ENCODE measurements at places on chromosomes 1 and 21. TPM values are rescaled to one million over a fixed set of nuclear protein-coding genes. Genes with fewer than 3 reads are reported as not detected.

- no peak for DNase-seq
Measured at GRCh38 chr21:28834335-28835238, 158.1 kb downstream of the LTN1 start.

- no peak for DNase-seq
Measured at GRCh38 chr1:4133297-4133938, 233.3 kb upstream of the C1orf174 start.

DNA sequence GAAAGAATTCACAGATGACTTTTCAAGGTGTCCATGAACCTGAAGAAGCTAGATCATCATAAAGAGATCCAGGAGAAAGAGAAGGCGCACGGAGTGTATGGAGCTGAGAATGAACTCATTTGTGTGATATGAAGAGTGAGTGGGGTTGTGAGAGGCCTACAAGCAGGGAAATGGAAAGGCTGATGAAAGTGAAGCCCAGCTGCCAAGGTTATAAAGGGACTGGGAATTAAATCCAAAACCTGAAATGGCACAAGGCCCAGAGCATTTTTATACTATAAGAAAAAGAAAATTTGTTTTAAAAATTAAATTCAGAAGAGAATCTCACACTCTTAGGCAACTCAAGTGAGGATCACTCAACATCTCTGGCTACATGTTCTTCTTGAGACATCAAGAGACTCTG is 43.4 kb downstream of the HSD3B1 start:
- DNase-seq = no peak

RGS4 gene
- not detected for total RNA-seq

ZMYND12 gene
- total RNA-seq = 0.21 TPM

LAMTOR2 gene
- 130 TPM for total RNA-seq

GRCh38 chr1:47590523-47591225 is 152.8 kb downstream of the FOXD2 start:
- DNase-seq = no peak

- peak; percentile 75 for DNase-seq
Measured at GRCh38 chr1:197924516-197925123, 7.4 kb downstream of the LHX9 start.

- DNase-seq = no peak
Measured at GRCh38 chr1:89710498-89711139, 77.7 kb downstream of the LRRC8C start.

DNA sequence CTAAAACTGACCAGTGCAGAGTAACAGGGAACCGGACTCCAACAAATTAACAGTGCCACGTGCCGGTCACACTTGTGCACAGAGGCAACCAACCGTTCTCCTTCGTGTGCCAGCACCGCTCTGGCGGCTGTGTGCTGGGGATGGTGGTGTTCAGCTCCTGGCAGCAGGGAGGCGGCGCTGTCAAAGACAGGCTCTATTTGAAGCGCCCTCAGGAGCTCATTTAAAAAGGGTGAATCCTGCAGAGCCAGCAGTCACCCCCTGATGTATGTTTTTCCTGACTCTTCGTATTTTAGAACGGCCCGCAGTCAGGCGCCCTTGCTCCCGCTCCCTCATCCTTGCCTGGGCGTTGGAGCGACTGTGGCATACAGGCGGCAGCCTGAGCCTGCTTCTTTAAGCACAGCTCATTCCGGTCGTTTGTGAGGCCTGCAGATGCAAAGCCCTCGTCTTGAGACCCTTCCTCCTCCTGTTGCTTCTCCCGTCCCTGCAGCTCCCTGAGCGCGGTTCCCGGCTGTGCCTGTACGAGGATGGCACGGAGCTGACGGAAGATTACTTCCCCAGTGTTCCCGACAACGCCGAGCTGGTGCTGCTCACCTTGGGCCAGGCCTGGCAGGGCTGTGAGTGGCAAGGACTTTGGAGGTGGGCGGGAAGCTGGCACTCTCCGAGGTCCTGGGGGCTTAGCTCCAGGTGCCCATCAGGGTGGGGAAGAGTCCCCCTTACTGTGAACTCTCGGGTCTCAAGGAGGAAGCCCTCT is 1.1 kb downstream of the DFFB start:
- peak; percentile 55 for DNase-seq

BRINP3 gene
- not detected for total RNA-seq

DNA sequence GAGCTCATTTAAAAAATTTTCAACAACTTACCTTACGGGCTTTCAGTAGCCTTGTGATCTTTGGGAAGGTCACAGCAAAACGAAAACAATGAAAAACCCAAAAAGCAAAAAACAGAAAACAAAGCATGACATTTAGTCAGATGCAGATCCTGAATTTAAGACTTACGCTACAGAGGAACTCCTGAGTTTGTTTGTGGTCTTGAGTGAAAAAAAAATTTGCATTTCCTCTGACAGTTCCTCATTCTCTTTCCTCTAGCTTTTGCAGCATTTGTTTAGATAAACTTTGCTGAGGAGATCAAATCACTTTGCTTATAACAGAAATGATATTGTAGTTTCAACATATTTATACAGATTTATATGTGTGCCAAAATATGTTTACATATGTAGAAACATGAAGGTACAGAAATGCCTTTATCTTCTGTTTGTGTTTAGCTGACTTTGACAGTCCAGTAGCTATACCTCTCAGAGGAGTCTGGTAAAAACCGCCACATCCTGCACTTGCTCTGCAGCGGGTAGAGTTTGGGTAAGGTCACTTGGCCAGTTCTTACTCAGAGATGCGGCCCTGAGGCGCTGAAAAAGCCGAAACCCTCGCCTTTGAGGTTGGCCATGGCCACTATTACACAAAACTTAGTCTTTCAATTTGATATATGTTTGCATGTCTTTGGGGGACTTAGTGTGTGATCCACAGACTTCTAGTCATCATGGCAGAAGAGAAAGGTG is 142.5 kb downstream of the TNR start:
- no peak for DNase-seq

GRCh38 chr1:149849947-149850360 is 49.4 kb upstream of the BOLA1 start:
- DNase-seq = peak; percentile 55

GRCh38 chr1:80593197-80593596 is 1207.5 kb upstream of the ADGRL2 start:
- peak; percentile 1 for DNase-seq

IQGAP3 gene
- 55.3 TPM for total RNA-seq

DNA sequence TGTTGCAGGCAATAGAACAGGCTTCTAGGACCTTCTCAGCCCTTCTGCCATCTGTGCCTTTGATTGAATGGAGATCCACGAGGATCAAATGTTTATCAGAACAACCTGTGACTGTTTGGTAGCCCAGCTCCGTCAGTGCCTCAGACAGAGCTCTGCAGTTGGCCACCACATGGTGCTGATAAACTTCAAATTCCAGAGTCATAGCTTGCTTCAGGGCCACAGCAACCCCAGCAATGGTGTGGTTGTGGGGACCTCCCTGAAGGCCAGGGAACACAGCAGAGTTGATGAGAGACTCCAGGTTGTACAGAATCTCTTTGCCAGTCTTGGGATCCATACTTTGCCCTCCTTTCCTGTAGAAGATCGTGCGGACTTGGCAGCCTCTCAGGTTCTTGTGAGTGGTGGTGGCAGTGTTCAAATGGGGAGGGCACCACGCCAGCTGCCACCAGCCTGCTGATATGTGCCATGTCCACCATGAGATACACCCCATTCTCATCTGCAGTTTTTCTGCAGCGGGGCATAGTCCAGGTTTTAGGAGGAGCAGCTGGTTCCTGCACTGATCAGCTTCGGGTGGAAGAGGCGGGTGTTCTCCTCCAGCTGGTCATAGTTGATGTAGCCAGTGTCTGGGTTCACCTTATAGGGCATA is 82.9 kb upstream of the ARTN start:
- DNase-seq = no peak

- DNase-seq = no peak
Measured at GRCh38 chr1:89201106-89201794, 2.5 kb upstream of the GBP4 start.

CDC20 gene
- 304 TPM for total RNA-seq

- DNase-seq = no peak
Measured at GRCh38 chr1:222767152-222767571, 30.2 kb downstream of the FAM177B start.

GRCh38 chr1:182768963-182769362 is 20.6 kb upstream of the NPL start:
- no peak for DNase-seq

SYCP1 gene
- not detected for total RNA-seq

DNA sequence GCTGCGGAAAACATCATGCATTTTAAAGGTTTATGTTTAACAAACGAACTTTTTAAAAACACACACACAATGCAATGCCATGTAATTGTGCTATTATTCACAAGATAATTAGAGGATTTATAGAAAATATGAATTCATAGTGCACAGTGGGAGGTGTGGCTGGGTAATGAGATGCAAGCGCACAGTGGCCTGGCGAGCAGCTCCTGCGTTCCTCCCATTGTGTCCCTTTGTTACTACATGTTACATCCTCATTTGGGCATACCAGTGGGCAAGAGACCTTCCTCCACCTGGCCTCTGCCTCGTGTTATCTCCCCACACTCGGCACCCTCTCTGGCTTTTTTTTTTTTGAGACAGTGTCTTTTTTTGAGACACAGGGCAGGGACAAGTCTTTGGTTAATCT is 30.0 kb upstream of the TENT5B start:
- no peak for DNase-seq

- DNase-seq = no peak
Measured at GRCh38 chr1:18654599-18654998, 24.0 kb downstream of the PAX7 start.

LIPI gene
- not detected for total RNA-seq

DNA sequence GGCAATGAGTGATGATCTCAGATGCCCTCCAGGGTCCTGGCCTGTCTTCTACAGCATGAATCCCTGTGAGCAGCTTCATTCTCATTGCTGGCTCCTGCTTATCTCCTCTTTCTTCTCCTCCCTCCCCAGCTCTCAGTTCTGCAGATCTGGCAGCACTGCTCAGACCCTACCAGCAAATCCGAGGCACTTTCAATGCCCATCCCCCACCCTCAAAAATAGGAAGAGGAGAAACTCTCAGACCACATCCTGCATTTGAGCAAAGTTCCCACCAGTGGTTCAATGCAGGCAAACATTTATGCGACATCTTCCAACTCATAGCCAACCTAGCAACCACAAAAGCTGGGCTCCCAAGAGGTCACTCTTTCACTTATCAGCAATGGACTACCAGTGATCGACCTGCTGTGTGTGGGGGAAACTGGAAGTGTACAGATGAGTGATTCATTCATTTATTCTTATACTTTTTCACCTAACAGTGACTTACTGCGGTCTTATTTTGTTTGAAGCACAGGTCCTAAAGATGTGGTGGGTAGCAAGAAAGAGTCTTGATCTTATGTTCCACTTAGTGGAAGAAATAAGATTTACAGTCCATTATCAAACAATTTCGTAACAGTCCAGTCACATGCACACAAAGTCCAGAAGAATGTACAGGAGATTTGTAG is 5.8 kb upstream of the CHI3L2 start:
- DNase-seq = no peak

DNA sequence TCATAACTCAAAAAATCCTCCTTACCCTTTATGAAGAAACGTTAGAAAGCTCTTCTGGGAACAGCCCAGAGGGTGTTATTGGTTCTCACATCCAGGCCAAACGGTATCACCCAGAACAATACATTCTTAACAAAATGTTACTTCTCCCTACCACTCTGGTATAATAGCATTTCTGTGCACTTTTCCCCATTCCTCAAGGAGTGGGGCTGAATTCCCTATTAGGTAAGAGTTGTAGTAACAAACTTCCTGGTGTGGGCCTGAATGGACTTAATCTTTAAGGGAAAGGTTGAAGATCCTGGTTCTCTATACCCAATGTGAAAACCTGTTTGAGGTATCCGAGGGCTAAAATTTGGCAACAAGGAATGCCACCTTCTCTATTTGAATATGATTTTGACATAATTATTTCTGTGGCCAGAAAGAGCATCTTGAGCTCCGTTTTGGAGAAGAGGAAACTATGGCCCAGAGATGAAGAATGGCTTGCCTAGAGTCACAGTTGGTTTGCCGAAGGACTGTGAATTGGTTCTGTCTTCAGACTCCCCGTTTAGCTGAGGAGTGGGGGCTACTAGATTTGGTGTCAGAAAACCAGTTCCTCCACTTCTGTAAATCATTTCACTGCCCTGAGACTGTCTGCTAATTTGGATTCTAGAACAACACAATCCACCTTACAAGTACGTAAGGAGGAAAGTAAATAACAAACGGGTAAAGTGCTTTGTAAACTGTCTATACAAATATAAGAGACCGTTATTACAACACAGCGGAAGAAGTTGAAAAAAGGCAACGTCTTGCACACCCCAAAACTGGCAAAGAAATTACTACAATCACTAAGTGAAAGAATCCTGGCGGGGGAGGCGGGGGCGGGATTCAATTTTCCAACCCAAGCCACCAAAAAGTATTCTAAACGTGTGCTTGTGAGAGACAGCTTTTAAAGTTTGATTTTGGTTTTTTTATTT is 2.3 kb downstream of the ANP32E start:
- peak; percentile 55 for DNase-seq

GBP2 gene
- total RNA-seq = 5.9 TPM

BEND5 gene
- not detected for total RNA-seq

GRCh38 chr1:25550155-25550506 is 6.7 kb downstream of the LDLRAP1 start:
- DNase-seq = no peak

DNA sequence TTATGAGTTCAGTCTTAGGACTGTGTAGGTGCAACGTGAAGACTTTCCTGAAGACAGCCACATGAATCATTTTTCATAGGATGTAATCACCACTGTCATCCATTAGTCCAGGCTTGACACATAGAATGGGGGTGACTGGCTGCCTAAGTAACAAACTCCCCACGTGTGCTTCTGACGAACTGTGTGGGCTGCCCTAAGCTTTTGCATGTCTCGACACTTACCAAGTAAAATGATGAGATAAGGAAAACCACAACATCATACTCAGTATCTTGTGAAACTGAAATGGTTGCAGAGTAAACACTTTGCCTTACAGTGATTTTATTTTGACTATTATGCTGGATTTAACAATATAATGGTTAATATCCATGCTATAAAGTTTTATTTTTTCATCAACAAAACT is 19.5 kb downstream of the ERG start:
- DNase-seq = no peak

GRCh38 chr1:28296401-28297261 is 32.2 kb upstream of the MED18 start:
- DNase-seq = peak; percentile 54

DNA sequence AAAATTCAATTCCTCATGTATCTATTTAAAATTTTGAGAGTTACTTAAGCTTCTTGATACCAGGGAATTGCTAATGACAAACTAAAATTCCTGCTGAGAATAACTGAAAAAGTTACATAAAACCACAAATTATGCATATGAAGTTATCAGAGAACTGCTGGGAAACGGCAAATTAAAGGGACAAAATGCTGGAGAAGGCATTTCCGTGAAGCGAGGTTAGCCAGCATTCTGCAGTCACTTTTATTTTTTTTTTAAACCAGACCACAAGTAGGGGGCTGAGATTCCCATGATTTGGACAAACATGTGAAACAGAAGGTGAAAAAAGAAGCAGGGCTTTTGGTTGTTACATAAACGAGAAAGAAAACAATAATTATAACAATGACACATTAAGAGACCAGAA is 737.6 kb upstream of the CHRM3 start:
- DNase-seq = no peak

Data from HT-29 (cell line).